Smooth muscle cell of the pulmonary artery (primary cell): ENCODE measurements at places on chromosomes 16 and 17. TPM values are rescaled to one million over a fixed set of nuclear protein-coding genes. Genes with fewer than 3 reads are reported as not detected.

Gene CCL7
- total RNA-seq = 0.85 and 3.7 TPM in 2 replicates

Gene KRT24
- total RNA-seq = not detected in 2 replicates

Gene TK2
- total RNA-seq = 61.6 and 90.7 TPM in 2 replicates

Gene SPEM1
- total RNA-seq = not detected in 2 replicates

Gene CALB2
- 0.46 and 1.3 TPM in 2 replicates for total RNA-seq

Gene PPM1D
- 7.8 and 8.4 TPM in 2 replicates for total RNA-seq

Gene CCL1
- total RNA-seq = not detected in 2 replicates

Gene PRSS36
- total RNA-seq = 0.59 and 0.73 TPM in 2 replicates

Gene TBC1D3D
- 0.33 TPM in 1 of 2 replicates, not detected in the other for total RNA-seq

Gene PRKCB
- total RNA-seq = 0.07 TPM in 1 of 2 replicates, not detected in the other

Gene PTGES3L
- 0.07 and 0.23 TPM in 2 replicates for total RNA-seq

Gene KRTAP9-2
- not detected in 2 replicates for total RNA-seq

Gene ATP2C2
- not detected in 2 replicates for total RNA-seq

Gene CACNG3
- not detected in 2 replicates for total RNA-seq

Gene ARHGAP23
- total RNA-seq = 40.1 and 95.5 TPM in 2 replicates

Gene NECAB2
- total RNA-seq = 0.13 and 0.30 TPM in 2 replicates

Gene TAT
- total RNA-seq = not detected in 2 replicates

Gene FBXL16
- 0.07 and 0.13 TPM in 2 replicates for total RNA-seq

Gene PPP1R1B
- 0.91 TPM in 1 of 2 replicates, not detected in the other for total RNA-seq

Gene SECTM1
- total RNA-seq = 3.1 and 9.6 TPM in 2 replicates

Gene FNDC8
- total RNA-seq = not detected in 2 replicates

Gene LGALS9B
- total RNA-seq = not detected in 2 replicates

Gene KRT40
- total RNA-seq = not detected in 2 replicates

Gene ZNF597
- total RNA-seq = 1.9 and 2.1 TPM in 2 replicates

Gene SULT1A3
- 2.2 and 4.0 TPM in 2 replicates for total RNA-seq

Gene CAPNS2
- 0.59 and 0.89 TPM in 2 replicates for total RNA-seq

Gene TMC5
- not detected in 2 replicates for total RNA-seq

Gene RPL19
- total RNA-seq = 1,077 and 1,207 TPM in 2 replicates

Gene TXNDC17
- 48.6 and 56.8 TPM in 2 replicates for total RNA-seq

Gene KRTAP1-5
- total RNA-seq = 0.72 and 1.6 TPM in 2 replicates

Gene SMIM5
- total RNA-seq = 0.07 TPM in 1 of 2 replicates, not detected in the other

Gene USP43
- total RNA-seq = not detected in 2 replicates

Gene BPTF
- 41.4 and 49.5 TPM in 2 replicates for total RNA-seq

Gene KRTAP1-1
- total RNA-seq = not detected in 2 replicates

Gene TLCD2
- 3.8 and 4.8 TPM in 2 replicates for total RNA-seq

Gene ZNF287
- 6.6 and 8.9 TPM in 2 replicates for total RNA-seq

Gene SULT1A2
- not detected in 2 replicates for total RNA-seq

Gene FAM234A
- total RNA-seq = 171 and 191 TPM in 2 replicates

Gene CACNG1
- not detected in 2 replicates for total RNA-seq

Gene TNS4
- 0.07 TPM in 1 of 2 replicates, not detected in the other for total RNA-seq

Gene HSPB9
- total RNA-seq = 0.07 TPM in 2 replicates

Gene RHBDF1
- 67.0 and 69.4 TPM in 2 replicates for total RNA-seq
